ENCODE measurements at places on chromosomes 6 and 20. TPM values are rescaled to one million over a fixed set of nuclear protein-coding genes. Genes with fewer than 3 reads are reported as not detected.

- DNase-seq, result peak; percentile 81
Observed at GRCh38 chr20:13221673-13222318, 722 bp downstream of the ISM1 start.

- no peak for DNase-seq
Observed at GRCh38 chr6:92979281-92979680, 440.1 kb downstream of the EPHA7 start.

DNA sequence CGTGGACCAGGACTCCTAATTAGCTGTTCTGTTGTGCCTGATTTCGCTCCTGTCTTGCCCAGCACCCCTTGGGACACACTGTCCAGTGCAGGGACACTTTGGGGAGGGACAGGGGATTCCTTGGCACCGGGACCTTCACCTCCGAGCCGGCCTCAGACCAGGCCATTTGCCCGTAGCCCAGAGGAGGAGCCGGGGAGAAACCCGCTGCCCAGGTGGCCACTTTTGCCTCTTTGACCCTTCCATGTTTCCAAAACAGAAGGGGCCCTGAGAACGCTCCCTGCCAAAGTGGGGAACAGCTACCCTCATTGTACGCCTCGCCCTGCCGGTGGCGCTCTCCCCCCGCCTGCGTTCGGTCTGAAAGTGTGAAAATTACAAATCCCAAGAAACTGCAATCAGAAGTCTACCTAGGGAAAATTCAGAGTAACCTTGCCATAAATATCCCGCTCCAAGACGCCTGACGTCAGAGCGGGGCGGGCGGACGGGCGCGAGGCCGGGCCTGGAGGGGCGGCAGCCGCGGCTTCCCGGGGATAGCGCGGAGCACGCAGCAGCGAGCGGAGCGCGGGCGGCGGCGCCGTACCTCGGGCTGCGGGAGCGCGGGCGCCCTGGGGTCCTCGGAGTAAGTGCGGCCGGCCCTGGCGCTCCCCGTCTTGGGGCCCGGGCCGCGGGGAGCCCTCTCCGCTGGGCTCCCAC is at the start of gene DAAM2:
DAAM2 (plus strand) TSS at position 527 of the 690 bp plus-strand sequence. CDS start 63,927 bp downstream, outside the sequence.
- peak; percentile 74 for DNase-seq

DNA sequence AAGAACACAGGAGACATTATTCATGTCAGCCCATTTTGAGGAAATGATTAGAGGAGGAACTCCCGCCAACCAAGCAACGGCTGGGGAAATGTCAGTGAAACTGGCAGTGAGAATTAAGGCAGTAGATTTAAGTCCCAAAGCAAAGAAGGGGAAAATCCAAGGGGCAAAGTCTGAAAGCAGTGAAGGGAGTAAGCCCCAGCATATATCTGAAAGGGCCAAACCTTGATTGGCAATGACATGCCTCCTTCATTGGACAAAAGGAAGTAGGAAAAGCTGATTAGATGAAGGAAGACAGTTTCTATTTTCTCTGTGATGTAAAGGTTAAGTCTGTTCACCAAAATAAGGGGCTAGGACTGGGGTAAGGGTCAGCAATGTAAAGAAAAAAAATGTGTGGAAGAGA is 190.3 kb downstream of the RNF144B start:
- no peak for DNase-seq

DNA sequence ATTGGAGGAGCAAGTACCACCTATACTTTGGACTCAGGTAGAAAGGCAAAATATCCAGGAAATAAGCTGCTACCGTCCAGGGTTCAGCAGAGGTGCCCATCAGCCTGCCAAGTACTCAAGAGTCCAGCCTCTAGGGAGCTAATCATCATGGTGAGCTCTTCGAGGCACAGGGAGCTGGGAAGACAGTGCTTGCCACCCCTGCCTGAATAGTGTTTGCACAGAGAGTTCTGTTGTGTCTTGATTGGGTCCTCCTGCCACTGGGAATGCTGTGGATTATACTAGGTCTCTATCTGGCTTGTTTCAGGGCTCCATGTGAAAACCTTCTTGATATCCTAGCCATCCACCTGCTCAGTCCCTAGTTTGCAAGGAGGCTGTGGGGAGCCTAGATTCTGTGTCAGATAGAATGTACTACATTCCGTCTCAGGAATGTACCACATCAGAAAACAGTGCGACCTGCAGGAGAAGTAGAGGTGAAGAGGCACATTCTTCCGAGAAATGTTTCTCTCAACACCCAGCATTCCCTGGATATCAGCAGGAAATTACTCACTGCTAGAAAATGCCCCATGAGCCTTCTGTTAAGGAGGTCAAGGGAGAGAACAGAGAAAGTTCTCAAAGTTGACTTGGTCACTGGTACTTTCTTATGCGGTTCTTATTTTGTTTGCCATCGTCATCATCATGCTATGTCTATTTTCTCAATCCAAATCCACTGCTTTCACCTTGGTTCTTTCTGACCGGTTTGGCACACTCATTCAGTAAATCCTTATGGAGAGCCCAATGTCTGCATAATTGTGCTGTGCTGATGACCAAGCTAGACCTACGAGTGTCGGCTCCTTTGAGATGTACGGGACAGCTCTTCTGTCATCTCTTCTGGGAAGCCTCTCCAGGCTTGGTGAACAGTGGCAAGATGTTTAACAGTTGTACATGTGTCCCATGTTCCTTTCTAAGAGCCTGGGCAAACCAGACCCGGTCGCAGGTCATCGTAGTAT is 30.7 kb downstream of the PTPN1 start:
- no peak for DNase-seq

DNA sequence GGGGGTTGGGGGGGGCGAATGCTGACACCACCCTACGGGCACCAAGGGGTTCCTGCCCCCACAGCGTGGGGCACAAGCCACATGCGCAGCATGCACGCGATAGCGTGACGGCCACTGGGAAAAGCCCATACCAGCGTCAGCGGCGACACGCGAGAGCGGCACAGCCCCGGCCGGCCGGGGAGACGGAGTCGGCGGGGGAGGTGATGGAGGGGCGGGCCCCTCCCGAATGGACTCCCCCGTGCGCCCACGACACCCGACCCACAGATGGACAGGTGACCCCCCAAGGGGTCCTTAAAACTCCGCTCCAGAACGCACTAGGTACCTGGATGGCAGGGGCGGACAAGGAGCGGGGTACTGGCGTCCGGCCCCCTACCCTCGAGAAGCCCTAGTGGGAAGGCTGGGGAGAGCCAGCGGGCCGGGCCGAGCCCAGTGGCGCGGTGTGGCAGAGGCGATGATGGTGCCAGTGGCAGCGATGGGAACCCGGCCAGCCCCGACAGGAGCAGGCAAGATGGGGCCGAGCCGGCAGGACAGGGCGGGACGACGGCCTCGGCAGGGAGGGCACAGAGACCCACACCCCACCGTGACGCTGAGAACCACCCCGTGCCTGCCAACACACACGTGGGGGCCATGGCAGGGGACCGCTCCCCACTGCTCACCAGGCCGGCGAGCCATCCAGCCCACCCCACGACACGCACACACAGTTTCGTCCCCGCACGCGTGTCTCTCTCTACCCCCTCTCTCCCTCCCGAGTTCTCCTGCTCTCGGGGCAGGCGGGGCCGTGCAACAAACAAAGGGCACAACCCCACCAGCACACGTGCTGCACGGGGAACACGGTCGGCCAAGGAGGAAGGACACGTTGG is 1959.8 kb upstream of the DEFB115 start:
- no peak for DNase-seq

- no peak for DNase-seq
Observed at GRCh38 chr20:57756213-57756612, 46.4 kb upstream of the PMEPA1 start.

GRCh38 chr6:115969930-115970273 is 90.8 kb downstream of the FRK start:
- no peak for DNase-seq

GRCh38 chr6:138869398-138869797 is 73.5 kb downstream of the ECT2L start:
- DNase-seq, result no peak

GRCh38 chr6:132713352-132714134 is at the start of gene VNN1:
Gene VNN1 (minus strand): TSS chr6:132714055. CDS start chr6:132714035, 20 bp downstream.
- DNase-seq, result no peak

DNA sequence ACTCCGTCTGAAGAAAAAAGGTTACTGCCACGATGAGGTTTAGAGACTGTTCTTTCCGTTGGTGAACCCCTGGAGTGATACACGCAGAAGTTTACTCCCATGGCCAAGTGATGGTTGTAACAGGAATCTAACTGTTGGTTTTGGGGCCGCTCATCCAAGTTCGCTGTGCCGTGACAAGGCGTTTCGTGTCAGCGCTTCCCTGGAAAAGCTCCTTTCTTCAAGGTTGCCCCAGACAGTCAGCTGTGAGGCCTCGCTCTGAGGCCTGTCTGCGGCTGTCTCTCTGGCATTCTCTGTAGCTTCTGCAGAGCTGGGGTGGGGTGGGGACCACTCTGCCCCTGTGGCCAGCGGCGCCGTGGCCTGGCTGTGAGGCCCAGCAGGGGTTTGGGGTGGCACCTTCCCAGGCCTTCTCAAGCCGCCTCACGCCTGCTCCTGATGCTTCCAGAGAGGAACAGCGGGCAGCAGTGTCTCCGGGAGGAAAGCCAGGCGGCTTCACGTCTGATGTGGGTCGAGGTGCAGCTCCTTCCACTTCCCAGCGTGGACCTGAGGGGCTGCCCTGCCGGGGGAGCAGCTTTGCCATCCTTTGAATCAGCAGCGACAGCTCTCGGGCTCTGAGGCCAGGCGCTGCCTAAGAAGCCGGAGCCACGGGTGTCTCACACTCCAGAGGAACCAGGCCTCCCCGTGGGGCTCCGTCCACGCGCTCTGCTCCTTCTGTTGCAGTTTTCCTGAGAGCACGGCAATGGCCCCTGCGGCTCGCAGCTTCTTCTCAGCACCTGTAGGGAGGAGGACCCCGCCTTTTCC is 76.2 kb downstream of the SMOC2 start:
- DNase-seq, result peak; percentile 79

DNA sequence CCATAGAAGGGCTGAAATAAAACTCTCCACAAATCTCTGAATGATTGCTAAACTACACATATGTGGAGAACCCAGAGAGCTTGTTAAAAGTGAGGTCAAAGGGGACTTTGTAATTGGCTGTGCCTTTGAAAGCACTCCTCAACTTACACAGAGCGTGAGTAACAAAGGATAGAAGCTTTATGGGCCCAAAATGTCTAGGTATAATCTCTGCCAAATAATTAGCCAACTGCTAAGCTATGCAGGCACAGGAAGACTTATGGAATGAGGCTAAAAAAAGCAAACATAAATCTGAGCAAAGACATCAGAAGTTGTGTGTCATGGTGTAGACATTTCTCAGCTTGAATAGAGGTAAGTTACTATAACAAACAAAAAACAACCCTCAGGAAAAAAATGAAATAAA is 23.3 kb upstream of the UST start:
- DNase-seq, result no peak

GRCh38 chr20:36017048-36017951 is 48.9 kb downstream of the CNBD2 start:
- peak; percentile 48 for DNase-seq

TNXB gene
- 112 TPM for total RNA-seq

BPI gene
- 0.22 TPM for total RNA-seq

DEFB126 gene
- not detected for total RNA-seq

SLC17A2 gene
- total RNA-seq, result not detected

C6orf89 gene
- 89.6 TPM for total RNA-seq

FITM2 gene
- 8.3 TPM for total RNA-seq

F13A1 gene
- 43.3 TPM for total RNA-seq

ATAT1 gene
- total RNA-seq, result 7.6 TPM

FANCE gene
- total RNA-seq, result 6.6 TPM

PROKR2 gene
- not detected for total RNA-seq

TUBB2B gene
- total RNA-seq, result not detected

GPX5 gene
- total RNA-seq, result not detected

Data from thyroid gland (tissue), 4 donors.